Right renal pelvis (tissue), 4 donors: ENCODE measurements at places on chromosomes 13 and 19. TPM values are rescaled to one million over a fixed set of nuclear protein-coding genes. Genes with fewer than 3 reads are reported as not detected.

KIR2DL1 gene
- polyA plus RNA-seq = 0.06 TPM

SIGLEC5 gene
- not detected for polyA plus RNA-seq

RAB8A gene
- 77.9 TPM for polyA plus RNA-seq

ICAM3 gene
- polyA plus RNA-seq = 11.3 TPM

MEF2B gene
- polyA plus RNA-seq = 1.7 TPM

ZNF829 gene
- polyA plus RNA-seq = 5.2 TPM

KLHL1 gene
- 1.4 TPM for polyA plus RNA-seq

ZNF418 gene
- polyA plus RNA-seq = 19.4 TPM

GPR18 gene
- polyA plus RNA-seq = 0.16 TPM

COL4A1 gene
- 675 TPM for polyA plus RNA-seq

MADCAM1 gene
- polyA plus RNA-seq = 3.8 TPM

CEACAM8 gene
- polyA plus RNA-seq = 0.08 TPM

CEACAM21 gene
- polyA plus RNA-seq = 2.1 TPM

TRMT1 gene
- 29.0 TPM for polyA plus RNA-seq

SERPINE3 gene
- polyA plus RNA-seq = 0.26 TPM

ACER1 gene
- polyA plus RNA-seq = not detected

C19orf85 gene
- polyA plus RNA-seq = not detected

KCNN4 gene
- 1.4 TPM for polyA plus RNA-seq

PRR12 gene
- polyA plus RNA-seq = 27.1 TPM

DAND5 gene
- 0.14 TPM for polyA plus RNA-seq

CEACAM19 gene
- polyA plus RNA-seq = 16.2 TPM

TMIGD2 gene
- 0.35 TPM for polyA plus RNA-seq

SSC5D gene
- polyA plus RNA-seq = 2.6 TPM

LRG1 gene
- 0.62 TPM for polyA plus RNA-seq

MEIS3 gene
- polyA plus RNA-seq = 28.0 TPM

FUT3 gene
- 0.48 TPM for polyA plus RNA-seq

GNG14 gene
- polyA plus RNA-seq = 0.56 TPM

ERICH4 gene
- 5.6 TPM for polyA plus RNA-seq

ZNF611 gene
- 13.6 TPM for polyA plus RNA-seq

RFXAP gene
- polyA plus RNA-seq = 18.1 TPM

C1QTNF9B gene
- polyA plus RNA-seq = 0.10 TPM

STXBP2 gene
- polyA plus RNA-seq = 54.9 TPM

ZNF136 gene
- 20.9 TPM for polyA plus RNA-seq

PSG6 gene
- not detected for polyA plus RNA-seq

GATAD2A gene
- 50.5 TPM for polyA plus RNA-seq

BRSK1 gene
- 15.8 TPM for polyA plus RNA-seq

ADAMTSL5 gene
- 0.30 TPM for polyA plus RNA-seq

SPTBN4 gene
- polyA plus RNA-seq = 2.0 TPM

CAMSAP3 gene
- polyA plus RNA-seq = 15.5 TPM

MICU2 gene
- polyA plus RNA-seq = 97.4 TPM

PEAK3 gene
- not detected for polyA plus RNA-seq

EDDM13 gene
- 2.2 TPM for polyA plus RNA-seq

FGF22 gene
- polyA plus RNA-seq = 0.73 TPM

ZNF578 gene
- polyA plus RNA-seq = 6.0 TPM

F2RL3 gene
- 0.82 TPM for polyA plus RNA-seq

INAFM1 gene
- polyA plus RNA-seq = 7.5 TPM

KANK2 gene
- polyA plus RNA-seq = 127 TPM

CGB2 gene
- polyA plus RNA-seq = 0.10 TPM

KLK1 gene
- 2.0 TPM for polyA plus RNA-seq

ZNF20 gene
- 7.3 TPM for polyA plus RNA-seq

SOHLH2 gene
- polyA plus RNA-seq = 1.3 TPM

MYBPC2 gene
- 0.91 TPM for polyA plus RNA-seq
